Effector memory CD8-positive, alpha-beta T cell (primary cell): ENCODE measurements at places on chromosomes 2 and 18.

DNA sequence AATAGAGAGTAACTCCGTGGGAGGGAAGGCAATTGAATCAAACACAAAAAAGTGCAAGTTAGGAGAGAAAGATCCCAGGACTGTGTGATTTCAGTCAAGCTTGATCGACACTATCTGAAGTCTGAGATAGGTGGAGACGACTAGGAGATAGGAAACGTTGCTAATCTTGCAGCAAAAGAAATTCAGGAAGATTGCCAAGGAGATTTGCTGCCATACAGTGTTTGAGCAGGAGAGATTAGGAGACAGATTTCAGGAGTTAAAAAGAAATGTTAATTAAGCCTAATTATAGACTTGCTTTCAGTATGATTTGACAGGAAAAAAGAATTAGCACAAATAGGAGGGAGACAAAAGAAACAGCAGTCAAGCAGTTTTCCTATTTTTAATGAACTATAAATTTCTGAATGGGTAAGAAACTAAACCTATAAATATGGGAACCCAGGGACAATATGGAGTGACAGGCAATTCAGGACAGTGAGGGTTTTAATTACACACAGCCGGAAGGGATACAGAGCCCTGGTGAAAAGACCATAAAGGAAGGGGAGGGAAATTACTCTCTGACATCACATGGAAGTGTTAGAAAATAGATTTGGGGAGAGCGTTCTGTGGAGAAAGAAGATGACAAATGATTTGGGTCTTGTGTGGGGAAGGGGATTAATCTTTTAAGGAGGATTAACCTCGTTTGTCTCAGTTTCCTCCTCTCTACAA, 72.6 kb downstream of the SUCLG1 start:
- DNase-seq = no peak

DNA sequence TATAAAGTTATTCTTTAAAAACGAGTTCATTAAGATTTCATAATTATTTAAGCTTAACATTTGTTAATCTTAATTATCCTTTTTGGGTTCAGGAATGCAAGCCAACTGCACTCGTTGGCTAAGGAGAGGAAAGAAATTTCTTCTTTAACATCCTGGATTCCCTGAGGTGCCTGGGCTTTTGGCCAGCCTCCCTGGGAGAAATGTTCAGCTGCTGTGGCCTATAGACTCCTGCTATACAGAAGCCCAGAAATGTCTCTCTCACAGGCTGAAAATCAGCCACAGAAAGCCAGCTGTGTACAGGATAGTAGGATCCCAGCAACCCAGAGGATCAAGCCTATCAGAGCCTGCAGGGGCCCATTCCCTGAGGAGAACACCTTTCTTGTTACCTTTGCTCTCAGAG, 430.3 kb downstream of the XIRP2 start:
- DNase-seq = no peak

DNA sequence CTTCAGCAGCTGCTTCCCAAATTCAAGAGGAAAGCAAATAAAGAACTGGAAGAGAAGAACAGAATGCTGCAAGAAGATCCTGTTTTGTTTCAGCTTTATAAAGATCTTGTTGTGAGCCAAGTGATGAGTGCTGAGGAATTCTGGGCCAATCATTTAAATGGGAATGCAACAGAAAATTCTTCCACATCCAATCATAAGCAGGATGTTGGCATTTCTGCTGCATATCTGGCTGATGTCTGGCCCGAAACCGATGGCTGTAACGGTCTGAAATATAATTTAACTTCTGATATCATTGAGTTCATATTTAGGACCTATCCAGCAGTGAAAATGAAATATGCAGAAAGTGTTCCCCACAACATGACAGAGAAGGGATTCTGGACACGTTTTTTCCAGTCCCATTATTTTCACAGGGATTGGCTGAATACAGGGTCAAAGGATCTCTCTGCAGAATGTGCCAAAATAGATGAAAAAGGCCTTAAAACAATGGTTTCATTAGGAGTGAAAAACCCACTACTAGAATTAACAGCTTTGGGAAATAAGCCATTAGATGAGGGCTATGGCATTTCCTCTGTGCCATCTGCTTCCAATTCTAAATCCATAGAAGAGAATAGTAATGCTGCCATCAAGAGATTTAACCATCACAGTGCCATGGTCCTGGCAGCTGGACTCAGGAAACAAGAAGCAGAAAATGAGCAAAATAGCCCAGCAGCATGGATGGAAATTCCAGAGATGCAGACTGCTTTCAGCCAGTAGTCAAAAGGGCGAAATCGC, 175.6 kb downstream of the MC4R start:
- DNase-seq = no peak

- peak; percentile 28 for DNase-seq
These were observed at the start of gene HMSD for GRCh38 chr18:63949068-63949737. Gene HMSD (plus strand): TSS chr18:63949301. CDS start chr18:63953456, 4,155 bp downstream.

DNA sequence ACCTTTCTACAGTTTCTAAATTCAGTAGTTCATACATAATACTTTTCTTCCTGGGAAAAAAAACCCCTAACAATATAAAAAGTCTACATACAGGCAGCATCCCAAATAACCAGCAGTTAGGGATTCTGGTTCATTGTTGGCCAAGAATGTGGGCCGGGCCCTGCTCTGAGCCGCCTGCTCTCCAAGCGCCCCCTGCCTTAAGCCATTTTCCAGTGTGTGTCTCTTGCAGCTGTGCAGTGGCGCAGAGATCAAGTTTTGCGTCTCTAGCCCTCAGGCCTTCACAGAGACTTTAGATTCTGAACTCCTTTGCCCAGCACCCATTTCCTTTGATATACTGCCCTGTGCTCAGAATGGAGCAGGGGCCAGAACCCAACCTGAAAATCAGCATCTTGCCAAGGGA, 32.9 kb downstream of the RMC1 start:
- no peak for DNase-seq
